T-helper 1 cell (primary cell): ENCODE measurements at places on chromosomes 1 and 21.

GRCh38 chr1:64912191-64912590 is 54.2 kb downstream of the JAK1 start:
- no peak for DNase-seq

- DNase-seq, result no peak
These were observed 65.4 kb downstream of the PLEKHA6 start for GRCh38 chr1:204294357-204294756.

- DNase-seq, result no peak
These were observed 15.2 kb downstream of the PLPPR4 start for GRCh38 chr1:99279525-99279924.

- no peak for DNase-seq
These were observed 789 bp upstream of the GALE start for GRCh38 chr1:23801338-23801748.

DNA sequence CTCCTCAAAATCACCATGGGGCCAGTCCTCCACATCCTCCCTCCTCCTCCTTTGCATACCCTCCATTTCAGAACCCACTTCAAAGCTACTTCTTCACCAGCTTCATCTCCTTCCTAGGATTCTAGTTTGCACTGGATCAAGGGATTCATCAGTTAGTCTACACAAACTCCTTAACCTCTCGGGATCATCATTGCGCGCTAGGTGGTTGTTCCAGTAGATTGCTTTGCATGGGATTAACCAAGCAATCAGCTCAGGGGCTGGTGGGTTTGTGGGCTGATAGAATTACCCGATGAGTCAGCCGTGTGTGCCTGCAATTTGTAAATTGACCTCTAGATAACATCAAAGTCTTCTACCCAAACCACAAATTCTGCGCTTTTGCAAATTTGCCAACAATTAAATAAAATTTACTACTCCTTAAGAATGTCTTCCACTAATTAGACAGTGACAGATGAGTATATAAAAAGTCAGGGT is 7.7 kb downstream of the KANK4 start:
- no peak for DNase-seq

- DNase-seq, result no peak
These were observed 82.2 kb upstream of the SLFNL1 start for GRCh38 chr1:41103766-41104165.

DNA sequence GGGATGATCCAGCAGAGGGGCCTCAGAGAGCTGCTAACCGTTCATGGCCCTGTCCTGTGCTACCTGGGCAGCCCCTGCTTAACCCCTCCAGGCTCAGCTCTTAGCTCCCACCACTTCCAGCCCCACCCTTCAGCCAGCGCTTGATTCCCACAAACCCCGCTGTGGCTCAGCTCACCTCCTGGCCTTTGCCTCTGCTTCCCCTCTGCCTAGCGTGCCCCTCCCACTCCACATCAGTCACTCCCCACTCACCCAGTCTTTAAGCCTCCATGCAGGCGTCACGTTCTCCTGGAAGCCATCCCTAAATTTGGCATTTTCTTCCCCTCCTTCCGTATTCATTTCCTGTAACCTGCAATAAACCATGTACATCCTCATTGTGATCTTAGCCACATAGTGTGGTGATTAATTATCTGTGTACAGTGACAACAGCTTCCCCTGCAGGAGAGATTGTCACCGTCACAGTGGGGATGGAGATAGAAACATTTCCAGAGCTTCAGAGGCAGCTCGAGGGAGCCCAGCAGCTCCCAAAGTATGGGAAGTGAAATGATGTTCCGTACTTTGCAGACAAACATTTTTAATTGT is 65.5 kb downstream of the EPHB2 start:
- no peak for DNase-seq

GRCh38 chr1:147627435-147628110 is 42.8 kb downstream of the ACP6 start:
- DNase-seq, result peak; percentile 50

GRCh38 chr1:18217398-18218043 is 109.9 kb downstream of the IGSF21 start:
- DNase-seq, result no peak

DNA sequence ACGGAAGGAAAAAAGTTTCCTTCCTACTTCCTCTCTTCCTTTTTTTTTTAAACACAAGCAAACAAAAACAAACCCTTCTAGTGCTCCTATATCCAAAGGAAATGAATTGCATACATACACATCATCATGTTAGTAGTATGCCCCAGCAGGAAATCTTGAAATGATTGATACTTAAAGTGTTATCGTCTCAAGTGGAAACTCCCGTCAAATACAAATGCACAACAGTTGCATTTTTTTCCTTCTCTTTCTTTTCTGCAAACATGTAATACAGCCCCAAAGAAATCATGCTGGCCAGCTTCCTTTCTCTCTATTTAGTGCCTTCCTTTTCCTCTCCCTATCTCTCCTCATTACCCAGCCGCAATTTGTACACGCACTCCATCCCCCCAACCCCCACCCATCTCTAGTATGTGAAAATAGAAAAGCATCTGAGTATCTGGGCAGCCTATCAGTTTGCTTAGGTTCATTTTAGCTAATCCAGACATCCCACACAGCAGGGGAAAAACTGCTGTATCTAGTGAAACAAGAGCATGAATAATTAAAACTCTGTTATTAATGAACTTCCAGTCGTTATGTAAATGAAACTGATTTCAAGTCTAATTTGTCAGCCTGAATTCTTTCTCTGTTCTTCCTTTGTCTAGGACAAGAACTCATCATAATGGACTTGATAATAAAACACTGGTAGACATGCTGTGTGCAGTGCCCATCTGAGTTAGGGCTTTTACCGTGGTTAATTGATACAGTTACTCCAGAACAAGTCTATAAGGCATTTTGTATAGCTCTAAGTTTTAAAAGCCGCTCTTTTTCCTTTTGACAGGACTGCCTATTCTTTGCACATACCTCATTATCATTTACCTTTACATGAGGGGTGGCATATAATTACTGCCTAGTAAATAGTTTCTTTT is 336.5 kb upstream of the ADGRL2 start:
- DNase-seq, result no peak

- DNase-seq, result no peak
These were observed 683 bp downstream of the PPOX start for GRCh38 chr1:161166669-161167548.

GRCh38 chr1:208577381-208577905 is 333.3 kb upstream of the PLXNA2 start:
- DNase-seq, result no peak

GRCh38 chr1:158053276-158053675 is 59.8 kb downstream of the KIRREL1 start:
- no peak for DNase-seq

- DNase-seq, result no peak
These were observed 24.9 kb downstream of the CHML start for GRCh38 chr1:241615043-241615974.

DNA sequence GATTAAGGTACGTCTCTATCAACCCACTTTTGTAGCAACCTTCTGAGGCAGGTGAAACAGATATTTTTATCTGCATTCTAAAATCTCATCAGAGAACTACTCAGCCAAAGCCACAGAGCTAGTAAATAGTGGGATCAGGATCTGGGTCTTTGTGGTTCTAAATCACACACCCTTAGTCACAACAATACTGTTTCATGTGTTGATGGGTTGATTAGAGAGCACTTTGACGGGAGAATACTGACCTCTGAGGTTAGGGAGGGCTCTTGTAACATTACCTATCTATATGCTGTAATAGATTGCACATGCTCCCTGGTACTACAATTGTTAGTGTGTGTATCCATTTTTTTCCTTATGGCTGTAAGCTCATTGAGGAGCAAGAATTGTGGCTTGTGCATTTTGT is 45.5 kb upstream of the CCDC190 start:
- no peak for DNase-seq

DNA sequence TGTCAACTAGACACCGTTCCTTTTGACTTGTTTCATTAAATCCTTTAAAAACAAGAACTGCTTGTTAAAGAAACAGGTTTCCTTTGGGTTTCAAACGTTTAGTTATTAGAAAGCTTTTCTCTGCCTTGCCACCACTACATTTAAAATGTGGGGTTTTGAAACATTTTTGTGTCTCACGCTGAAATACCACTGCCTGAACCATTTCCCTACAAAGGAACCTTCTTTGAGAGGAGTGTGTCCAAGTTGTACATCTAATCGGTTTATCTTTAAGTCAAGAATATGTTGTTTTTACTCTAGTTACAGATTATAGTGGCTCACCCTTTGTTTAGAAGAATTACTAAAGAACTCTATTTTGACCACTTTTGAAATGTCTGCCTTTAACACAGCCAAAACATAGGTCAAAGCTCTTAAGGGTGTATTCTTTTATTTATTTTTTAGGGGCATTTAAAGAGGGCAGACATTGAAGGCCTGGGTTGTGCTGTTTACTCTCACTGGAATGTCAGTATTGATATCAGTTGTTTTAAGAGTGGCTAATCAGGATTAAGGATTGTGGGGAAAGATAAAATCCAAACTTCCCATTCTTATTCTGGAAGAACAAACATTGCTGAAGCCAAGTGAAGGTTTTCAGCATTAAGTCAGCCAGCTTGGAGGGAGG is 143.4 kb downstream of the GALNT2 start:
- no peak for DNase-seq

DNA sequence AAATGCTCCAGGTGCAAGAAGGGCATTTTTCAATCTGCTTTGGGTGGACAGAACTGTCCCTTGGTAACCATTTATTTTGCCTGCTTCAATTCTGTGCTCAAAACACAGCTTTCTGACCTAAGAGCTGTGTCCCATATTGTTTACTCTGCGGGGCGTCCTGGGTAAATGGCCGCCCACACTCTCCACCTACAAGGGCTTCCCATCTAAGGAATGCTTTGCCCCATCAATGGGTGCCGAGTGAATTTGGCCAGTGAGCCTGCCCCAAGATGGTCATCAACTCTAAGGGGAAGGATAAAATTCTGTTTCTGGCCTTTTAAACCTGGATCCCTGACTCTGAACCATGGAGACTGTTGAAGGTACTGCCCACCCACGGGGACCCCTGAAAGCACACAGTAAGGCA is 55.5 kb upstream of the FAM89A start:
- DNase-seq, result no peak

- no peak for DNase-seq
These were observed 27.0 kb upstream of the BTG2 start for GRCh38 chr1:203278082-203278884.

DNA sequence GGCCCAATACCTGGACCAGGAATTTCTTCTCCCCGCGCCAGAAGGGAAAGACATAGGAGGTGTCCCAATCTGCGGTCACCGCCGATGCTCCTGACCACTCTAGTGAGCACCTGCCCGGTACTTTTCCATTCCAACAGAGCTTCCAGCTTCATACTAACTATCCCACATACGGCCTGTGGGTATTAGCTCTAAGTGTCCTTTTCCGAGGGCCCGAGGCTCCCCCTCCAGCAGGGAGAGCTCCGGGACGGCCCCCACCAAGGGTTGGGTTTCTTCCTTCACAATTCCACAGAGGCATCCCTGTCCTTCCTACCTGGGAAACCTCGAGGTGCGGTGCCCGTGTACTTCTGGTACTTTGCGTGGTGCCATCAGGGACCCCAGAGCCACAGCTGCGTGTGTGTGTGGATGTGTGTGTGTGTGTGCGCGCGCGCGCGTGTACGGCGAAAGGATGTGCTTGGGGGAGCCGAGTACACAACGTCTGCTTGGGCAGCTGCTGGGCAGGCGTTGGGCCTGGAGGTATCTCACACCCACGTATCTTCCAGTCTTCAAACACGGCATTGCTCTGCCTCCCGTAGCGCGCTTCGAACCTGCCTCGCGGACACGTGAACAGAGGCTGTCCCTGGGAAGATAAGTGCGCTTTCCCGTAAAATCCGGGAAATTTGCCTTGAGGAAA is 2.4 kb upstream of the SIM2 start:
- no peak for DNase-seq

DNA sequence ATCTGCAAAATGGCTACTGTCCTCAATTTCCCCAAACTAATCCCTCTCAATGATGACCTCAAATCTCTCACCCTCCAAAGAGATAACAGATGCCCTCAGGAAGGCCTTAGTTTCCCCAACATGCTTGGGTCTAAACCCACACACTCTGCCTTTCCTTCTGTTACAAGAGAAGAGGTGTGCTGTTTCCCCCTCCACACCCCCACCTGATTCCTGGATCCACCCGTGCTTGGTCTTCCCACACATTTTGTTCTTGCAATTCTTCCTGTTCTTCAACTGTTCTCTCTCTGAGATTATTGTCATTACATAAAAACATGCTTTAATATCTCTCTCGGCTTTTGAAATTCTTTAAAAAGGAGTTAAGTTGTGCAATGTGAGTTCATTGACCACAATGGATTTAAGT is 5.7 kb upstream of the CBR3 start:
- no peak for DNase-seq

DNA sequence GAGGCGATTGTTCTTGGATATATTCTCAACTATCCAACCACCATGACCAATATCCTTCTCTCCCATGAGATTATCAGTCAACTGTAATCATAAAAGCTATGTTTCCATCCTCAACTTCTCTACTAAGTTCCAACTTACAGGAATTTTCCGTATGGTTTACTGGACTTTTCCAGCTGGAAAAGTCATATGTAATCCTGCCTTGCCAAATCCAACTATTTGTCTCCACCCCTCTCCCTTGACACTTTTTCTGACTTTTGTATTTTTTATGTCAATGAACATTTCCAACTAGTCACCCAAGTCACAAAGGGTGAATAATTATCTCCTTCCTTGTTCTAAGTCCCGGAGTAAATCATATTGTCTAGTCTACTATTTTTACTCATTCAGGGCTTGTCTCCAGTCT is 293.1 kb downstream of the USP25 start:
- no peak for DNase-seq

DNA sequence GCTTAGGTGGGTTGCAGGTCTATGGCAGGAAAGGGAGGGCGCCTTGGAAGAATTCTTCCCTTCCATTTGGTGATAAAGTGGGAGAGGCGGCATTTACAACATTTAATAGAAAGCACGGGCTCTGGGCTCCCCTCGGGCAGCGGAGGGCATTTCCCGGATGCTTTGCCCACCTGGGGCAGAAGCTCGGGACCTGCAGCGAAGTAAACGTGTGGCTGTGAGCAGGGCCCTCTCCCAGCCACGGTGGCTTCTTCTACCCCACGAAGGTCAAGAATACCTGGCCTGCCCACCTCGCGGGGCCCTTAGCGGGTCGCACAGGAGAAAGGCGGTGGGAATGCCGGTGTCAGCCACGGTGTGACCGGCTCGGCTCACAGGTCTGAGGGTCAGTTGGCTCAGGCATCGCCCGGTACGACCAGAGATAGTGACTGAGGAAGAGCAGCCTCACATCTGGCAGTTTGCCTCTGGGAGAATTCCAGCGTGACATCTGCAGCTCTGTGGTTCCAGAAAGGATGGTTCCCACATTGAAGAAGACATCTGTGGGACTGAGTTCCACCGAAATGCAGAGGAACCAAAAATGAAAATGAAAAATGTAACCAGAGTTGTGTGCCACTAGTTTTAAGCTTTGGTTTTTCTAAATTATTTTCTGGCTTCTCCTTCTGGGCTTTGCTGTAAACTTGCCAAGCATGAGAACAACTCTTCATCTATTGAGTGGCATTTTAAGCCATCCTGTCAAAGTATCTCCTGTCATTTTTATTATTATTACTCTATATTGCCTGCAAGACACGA is 720 bp upstream of the F3 start:
- no peak for DNase-seq

- DNase-seq, result no peak
These were observed 25.0 kb downstream of the MCOLN2 start for GRCh38 chr1:84971957-84972356.

GRCh38 chr1:76256289-76257223 is 182.0 kb downstream of the ST6GALNAC3 start:
- no peak for DNase-seq
